Activated CD4-positive, alpha-beta memory T cell treated with anti-CD3 and anti-CD28 coated beads, Interleukin-2, amount 10 ng/mL, durations not matched to agents 7 days and 5 days (primary cell): ENCODE measurements at places on chromosomes 3 and 15. TPM values are rescaled to one million over a fixed set of nuclear protein-coding genes. Genes with fewer than 3 reads are reported as not detected.

Gene MTFMT
- total RNA-seq: 15.5 TPM

Gene HYKK
- total RNA-seq: 2.7 TPM

Gene CPN2
- not detected for total RNA-seq

Gene PLA2G4D
- total RNA-seq: not detected

Gene SIAH2
- 42.5 TPM for total RNA-seq

Gene MGLL
- total RNA-seq: 1.7 TPM

Gene COL7A1
- total RNA-seq: 0.40 TPM

Gene SPESP1
- total RNA-seq: 1.1 TPM

Gene IMPG2
- total RNA-seq: 0.18 TPM

Gene CERS3
- 0.33 TPM for total RNA-seq

Gene GP5
- total RNA-seq: 1.3 TPM

Gene TMEM158
- total RNA-seq: not detected

Gene PRSS50
- total RNA-seq: not detected

Gene SEMA6D
- not detected for total RNA-seq

GRCh38 chr15:75425966-75426500 lies 25.5 kb downstream of the SIN3A start:
- no peak overlapping the region for H3K27ac ChIP-seq
- peaks cover 51% of the 10 kb centered on the region for H3K36me3 ChIP-seq
- DNase-seq: no peak

DNA sequence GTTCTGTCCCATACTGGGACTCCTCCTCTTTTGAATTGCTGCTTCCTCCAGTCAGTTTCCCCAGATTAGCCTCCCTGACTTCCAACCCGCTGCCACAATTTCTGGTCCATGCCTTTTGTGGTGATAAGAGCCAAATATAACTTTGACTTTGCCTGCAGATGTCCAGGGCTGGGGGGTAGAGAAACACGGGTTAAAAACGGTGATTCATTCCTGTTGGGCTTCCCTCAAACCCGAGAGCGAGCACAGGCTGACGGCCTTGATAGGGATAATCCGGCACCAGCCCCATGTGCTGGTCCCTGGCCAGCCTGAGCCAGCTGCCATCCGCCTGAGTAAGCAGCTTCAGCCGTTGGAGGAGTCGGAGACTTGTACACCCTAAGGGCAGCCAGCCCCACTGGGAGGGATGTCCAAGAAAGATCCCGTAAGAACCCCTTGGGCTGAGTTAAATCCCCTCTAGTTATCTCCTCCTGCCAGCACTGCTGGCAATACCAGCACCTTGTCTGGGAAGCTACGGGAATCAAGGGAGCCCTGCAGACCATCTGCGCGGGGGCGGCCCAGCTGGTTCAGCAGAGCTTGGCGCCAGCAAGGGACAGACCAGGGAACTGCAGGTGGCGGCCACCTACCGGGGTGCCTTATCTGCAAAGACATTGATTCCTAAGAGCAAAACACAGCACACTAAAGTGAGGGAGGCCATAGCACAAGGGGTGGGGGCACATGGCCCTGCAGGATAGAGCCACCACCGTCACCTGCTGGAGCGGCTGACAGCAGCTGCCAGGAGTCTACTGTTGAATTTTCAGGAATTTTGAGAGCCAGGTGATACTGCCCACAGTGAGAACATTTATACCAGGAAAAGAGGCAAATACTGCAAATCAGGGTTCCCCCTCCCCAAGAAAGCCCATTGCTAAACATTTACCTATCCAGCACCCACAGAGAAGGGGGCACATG lies 18.1 kb downstream of the CSPG4 start:
- peaks cover 7% of the 10 kb centered on the region for H3K4me1 ChIP-seq
- no peak overlapping the region for H3K4me3 ChIP-seq
- no peaks in the 10 kb centered on the region for H3K36me3 ChIP-seq
- DNase-seq: no peak

DNA sequence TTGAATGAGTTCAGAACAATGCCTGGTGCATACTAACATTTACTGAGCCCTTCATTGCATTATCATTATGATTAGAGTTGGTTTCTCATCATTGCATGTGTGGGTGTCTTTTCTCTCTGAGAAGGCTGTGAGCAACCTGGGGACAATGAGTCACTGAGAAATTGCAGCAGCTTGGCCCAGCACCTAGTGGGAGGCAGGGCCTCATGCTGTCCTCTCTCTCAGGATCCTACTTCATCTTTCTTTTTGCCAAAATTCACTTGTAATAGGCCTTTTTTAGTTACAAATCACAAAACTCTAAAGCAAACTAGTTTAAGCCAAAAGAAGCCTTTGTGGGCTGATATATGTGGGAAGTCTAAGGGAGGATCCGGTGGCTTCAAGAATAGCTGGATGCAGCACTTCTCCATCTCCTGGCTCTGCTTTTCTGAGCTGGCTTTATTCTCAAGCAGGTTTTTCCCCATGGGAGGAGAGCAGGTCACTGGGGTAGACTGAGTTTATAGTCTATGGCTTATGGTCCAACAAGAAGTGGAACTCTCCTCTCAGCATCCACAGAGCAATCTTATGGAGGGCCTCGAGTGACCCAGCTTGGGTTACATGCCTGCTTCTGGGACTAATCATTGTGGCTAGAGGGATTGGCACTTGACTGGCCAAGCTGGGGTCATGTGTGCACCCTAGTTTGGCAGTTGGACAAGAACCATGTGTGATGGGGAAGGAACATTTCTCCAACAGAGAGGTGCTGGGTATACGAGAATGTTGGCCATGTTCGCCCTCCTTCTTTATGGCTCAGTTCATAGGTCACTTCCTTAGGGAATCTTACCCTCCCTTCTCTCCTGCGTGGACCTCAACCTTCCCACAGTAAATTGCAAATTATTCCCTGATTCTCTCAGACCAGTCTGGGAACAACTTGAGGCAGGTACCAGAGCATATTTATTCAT lies 8.7 kb upstream of the CAMK1 start:
- peak overlapping the region; percentile 92 for H3K27ac ChIP-seq
- no peaks in the 10 kb centered on the region for H3K27me3 ChIP-seq
- DNase-seq: peak; percentile 27
- H3K4me1 ChIP-seq: peaks cover 54% of the 10 kb centered on the region
- no peak overlapping the region for H3K4me3 ChIP-seq

- no peaks in the 10 kb centered on the region for H3K27me3 ChIP-seq
- no peak overlapping the region for H3K27ac ChIP-seq
- H3K36me3 ChIP-seq: no peaks in the 10 kb centered on the region
- DNase-seq: no peak
Measured at GRCh38 chr15:38872732-38873131, 308.1 kb upstream of the RASGRP1 start.

- H3K4me3 ChIP-seq: no peak overlapping the region
- H3K27ac ChIP-seq: no peak overlapping the region
- H3K4me1 ChIP-seq: peaks cover 34% of the 10 kb centered on the region
- no peak for DNase-seq
- H3K36me3 ChIP-seq: peaks cover 9% of the 10 kb centered on the region
Measured at GRCh38 chr15:91484141-91484540, 369.4 kb upstream of the SLCO3A1 start.

GRCh38 chr15:52143873-52144272 lies 31.3 kb upstream of the BCL2L10 start:
- no peak overlapping the region for H3K4me3 ChIP-seq
- DNase-seq: no peak
- peaks cover 5% of the 10 kb centered on the region for H3K4me1 ChIP-seq
- H3K27me3 ChIP-seq: no peaks in the 10 kb centered on the region
- H3K36me3 ChIP-seq: peaks cover 27% of the 10 kb centered on the region

DNA sequence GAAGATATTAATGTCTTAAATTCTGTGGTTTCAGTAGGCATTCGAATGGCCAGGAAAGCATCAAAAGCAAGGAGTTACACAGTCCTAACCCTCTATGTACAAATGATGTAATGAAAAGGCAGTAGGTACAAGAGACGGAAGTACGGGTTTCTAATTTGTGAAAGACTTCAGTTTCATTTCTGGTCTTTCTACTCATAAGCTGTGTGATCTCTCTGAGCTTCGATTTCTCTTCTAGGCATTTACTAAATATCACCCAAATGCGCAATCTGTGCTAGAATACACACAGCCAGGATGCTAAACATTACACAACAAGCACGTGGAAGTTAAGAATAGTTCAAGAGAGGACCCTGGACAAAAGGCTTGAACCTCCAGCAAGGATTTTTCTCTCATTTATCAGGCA lies 17.9 kb upstream of the STIMATE start:
- H3K4me3 ChIP-seq: no peak overlapping the region
- no peak for DNase-seq
- no peaks in the 10 kb centered on the region for H3K4me1 ChIP-seq
- H3K27ac ChIP-seq: no peak overlapping the region
- H3K36me3 ChIP-seq: peaks cover 35% of the 10 kb centered on the region

GRCh38 chr3:49456466-49456865 lies 13.6 kb upstream of the DAG1 start:
- no peak overlapping the region for H3K27ac ChIP-seq
- H3K4me3 ChIP-seq: no peak overlapping the region
- DNase-seq: no peak
- H3K36me3 ChIP-seq: no peaks in the 10 kb centered on the region
- no peaks in the 10 kb centered on the region for H3K27me3 ChIP-seq
- H3K4me1 ChIP-seq: no peaks in the 10 kb centered on the region

GRCh38 chr15:90860942-90861675 lies 7.3 kb upstream of the FURIN start:
- H3K27ac ChIP-seq: no peak overlapping the region
- no peak for DNase-seq
- no peaks in the 10 kb centered on the region for H3K27me3 ChIP-seq
- H3K36me3 ChIP-seq: peaks cover 3% of the 10 kb centered on the region
- peaks cover 65% of the 10 kb centered on the region for H3K4me1 ChIP-seq
- no peak overlapping the region for H3K4me3 ChIP-seq

GRCh38 chr3:161244538-161244937 lies 23.4 kb downstream of the NMD3 start:
- no peaks in the 10 kb centered on the region for H3K27me3 ChIP-seq
- no peaks in the 10 kb centered on the region for H3K4me1 ChIP-seq
- DNase-seq: no peak
- peaks cover 35% of the 10 kb centered on the region for H3K36me3 ChIP-seq

DNA sequence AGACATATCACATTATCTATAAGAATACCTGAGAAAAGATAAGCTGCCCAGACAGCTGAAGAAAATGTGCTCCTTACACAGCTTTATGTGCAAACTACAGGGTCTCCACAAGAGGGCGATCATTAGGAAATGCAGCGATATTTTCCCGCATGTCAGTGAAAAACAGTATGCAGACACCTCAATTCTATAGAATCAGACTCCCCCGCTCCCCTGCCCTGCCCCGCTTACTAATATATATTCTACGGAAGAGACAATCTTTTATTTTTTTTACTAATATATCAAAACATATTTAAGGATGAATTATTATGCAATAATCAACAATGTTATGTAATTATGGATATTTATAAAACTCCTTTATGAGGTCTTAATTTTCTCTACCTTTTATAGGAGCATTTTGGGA lies 681.3 kb downstream of the ROBO1 start:
- H3K4me1 ChIP-seq: no peaks in the 10 kb centered on the region
- DNase-seq: peak; percentile 16
- no peak overlapping the region for H3K27ac ChIP-seq
- H3K36me3 ChIP-seq: no peaks in the 10 kb centered on the region
- H3K4me3 ChIP-seq: no peak overlapping the region

DNA sequence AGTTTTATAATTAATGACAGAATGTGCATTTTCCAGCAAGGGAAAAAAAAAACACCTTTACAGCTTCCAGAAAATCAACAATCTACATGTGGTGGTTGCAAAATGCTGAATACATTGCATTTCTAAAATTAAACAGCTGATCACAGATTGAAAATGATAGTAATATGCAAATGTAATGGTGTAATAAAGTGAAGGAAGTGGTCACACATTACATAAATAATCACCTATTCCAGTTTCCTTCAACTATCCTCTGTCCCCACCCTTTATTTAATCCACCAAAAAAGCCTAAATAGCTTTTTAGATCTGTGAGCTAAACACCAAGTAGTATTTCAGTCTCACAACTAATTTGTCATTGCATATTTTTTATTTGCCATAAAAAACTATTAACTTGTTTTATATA lies 110.5 kb downstream of the PEAK1 start:
- no peaks in the 10 kb centered on the region for H3K4me1 ChIP-seq
- H3K27ac ChIP-seq: no peak overlapping the region
- no peak for DNase-seq
- H3K27me3 ChIP-seq: peaks cover 4% of the 10 kb centered on the region
- no peaks in the 10 kb centered on the region for H3K36me3 ChIP-seq

- H3K27ac ChIP-seq: no peak overlapping the region
- H3K27me3 ChIP-seq: no peaks in the 10 kb centered on the region
- H3K4me1 ChIP-seq: peaks cover 11% of the 10 kb centered on the region
Measured at GRCh38 chr3:72814308-72814707, 33.9 kb downstream of the SHQ1 start.

GRCh38 chr3:58626841-58627569 lies 39.6 kb downstream of the FAM3D start:
- H3K4me3 ChIP-seq: no peak overlapping the region
- H3K27me3 ChIP-seq: peaks cover 7% of the 10 kb centered on the region
- no peak overlapping the region for H3K27ac ChIP-seq
- H3K4me1 ChIP-seq: peaks cover 6% of the 10 kb centered on the region
- no peak for DNase-seq
- no peaks in the 10 kb centered on the region for H3K36me3 ChIP-seq

- no peaks in the 10 kb centered on the region for H3K36me3 ChIP-seq
- peaks cover 1% of the 10 kb centered on the region for H3K4me1 ChIP-seq
- no peak overlapping the region for H3K4me3 ChIP-seq
- no peak for DNase-seq
Measured at GRCh38 chr3:128392818-128393544, 73.7 kb downstream of the DNAJB8 start.

- H3K27me3 ChIP-seq: peaks cover 12% of the 10 kb centered on the region
- H3K4me3 ChIP-seq: no peak overlapping the region
- peaks cover 8% of the 10 kb centered on the region for H3K4me1 ChIP-seq
- H3K27ac ChIP-seq: no peak overlapping the region
- DNase-seq: no peak
Measured at GRCh38 chr3:171841620-171842000, 1.5 kb upstream of the TMEM212 start.

- no peak for DNase-seq
- no peaks in the 10 kb centered on the region for H3K36me3 ChIP-seq
- no peak overlapping the region for H3K27ac ChIP-seq
- no peak overlapping the region for H3K4me3 ChIP-seq
- no peaks in the 10 kb centered on the region for H3K27me3 ChIP-seq
- H3K4me1 ChIP-seq: no peaks in the 10 kb centered on the region
Measured at GRCh38 chr3:162704238-162704637, 1207.6 kb downstream of the OTOL1 start.

DNA sequence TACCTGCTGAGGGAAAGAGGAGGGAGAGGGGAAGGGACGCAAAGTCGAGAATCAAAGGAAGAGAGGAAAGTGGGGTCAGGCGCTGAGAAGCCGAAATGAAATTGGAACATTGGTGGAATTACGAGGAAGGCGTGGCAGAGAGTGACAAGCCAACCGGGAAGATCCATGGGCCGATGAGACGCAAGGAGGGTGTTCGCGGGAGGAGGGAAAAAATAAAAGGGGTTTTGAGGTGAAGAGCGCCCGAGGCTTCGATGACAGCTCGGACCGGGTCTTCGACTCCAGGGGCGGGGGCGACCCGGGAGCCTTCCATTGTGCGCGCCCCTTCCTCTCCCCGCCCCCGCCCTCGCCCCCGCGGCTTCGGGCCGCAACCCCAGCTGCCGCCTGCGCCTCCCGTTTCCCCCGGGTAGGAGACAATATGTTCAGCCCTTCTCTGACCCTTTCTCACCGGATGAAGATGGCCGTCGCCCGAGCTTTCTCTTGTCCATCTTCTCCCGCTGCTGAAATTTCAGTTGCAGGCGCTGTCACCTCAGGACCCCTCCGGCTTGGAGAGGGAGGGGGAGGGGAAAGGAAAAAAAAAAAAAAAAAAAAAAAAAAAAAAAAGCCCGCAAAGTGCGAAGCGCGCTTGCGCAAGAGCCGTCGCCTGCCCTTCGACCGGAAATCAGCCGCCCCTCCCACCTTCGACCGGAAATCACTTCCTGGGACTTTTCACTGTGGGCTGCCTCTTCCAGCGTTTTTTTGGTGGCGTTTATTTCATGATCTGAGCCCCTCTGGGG lies at the start of gene SENP7:
Gene SENP7 (minus strand): TSS at position 567 of the 773 bp plus-strand sequence. CDS start 82 bp downstream, at position 485.
- H3K4me3 ChIP-seq: peak within 1 kb of the TSS; percentile 100
- no peaks in the 10 kb centered on the region for H3K27me3 ChIP-seq
- H3K4me1 ChIP-seq: peaks cover 49% of the 10 kb centered on the region
- H3K27ac ChIP-seq: peak within 1 kb of the TSS; percentile 92
- DNase-seq: peak; percentile 79
